ENCODE measurements at places on chromosomes 2 and 18.

- DNase-seq: no peak
These were observed 16.6 kb downstream of the SESTD1 start for GRCh38 chr2:179248024-179248348.

GRCh38 chr2:215369181-215369760 is 57.4 kb downstream of the ATIC start:
- DNase-seq: no peak

- no peak for DNase-seq
These were observed 398.7 kb upstream of the SALL3 start for GRCh38 chr18:78580835-78581339.

GRCh38 chr2:120985174-120985996 is 249.7 kb downstream of the GLI2 start:
- DNase-seq: no peak

- DNase-seq: no peak
These were observed 498 bp downstream of the TGOLN2 start for GRCh38 chr2:85327160-85327821.

- DNase-seq: no peak
These were observed 7.3 kb downstream of the TGIF1 start for GRCh38 chr18:3457261-3457724.
